Activated naive CD4-positive, alpha-beta T cell (primary cell): ENCODE measurements at places on chromosomes 3 and 15.

- no peak for DNase-seq
Observed at GRCh38 chr3:154496978-154497377, 67.0 kb upstream of the GPR149 start.

GRCh38 chr15:75049392-75049791, 26.0 kb downstream of the PPCDC start:
- DNase-seq = no peak

DNA sequence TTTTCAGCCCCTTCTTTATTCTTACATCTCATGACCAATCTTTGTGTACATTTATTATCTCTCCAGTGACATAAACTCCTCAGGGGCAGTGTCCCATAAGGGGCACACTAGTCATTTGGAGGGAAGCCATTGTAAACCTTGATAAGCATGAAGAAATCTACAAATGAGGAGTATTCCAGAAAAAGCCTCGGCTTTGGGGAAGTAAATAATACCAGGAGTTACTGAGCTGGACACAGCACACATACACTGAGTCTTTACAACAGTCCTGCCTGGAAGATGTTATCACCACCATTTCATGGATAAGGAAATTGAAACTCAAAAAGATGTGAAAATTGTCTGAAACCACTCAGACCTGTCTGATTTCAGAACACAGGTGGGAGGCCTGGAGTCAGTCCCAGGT, 15.4 kb upstream of the POLR2M start:
- DNase-seq = no peak

DNA sequence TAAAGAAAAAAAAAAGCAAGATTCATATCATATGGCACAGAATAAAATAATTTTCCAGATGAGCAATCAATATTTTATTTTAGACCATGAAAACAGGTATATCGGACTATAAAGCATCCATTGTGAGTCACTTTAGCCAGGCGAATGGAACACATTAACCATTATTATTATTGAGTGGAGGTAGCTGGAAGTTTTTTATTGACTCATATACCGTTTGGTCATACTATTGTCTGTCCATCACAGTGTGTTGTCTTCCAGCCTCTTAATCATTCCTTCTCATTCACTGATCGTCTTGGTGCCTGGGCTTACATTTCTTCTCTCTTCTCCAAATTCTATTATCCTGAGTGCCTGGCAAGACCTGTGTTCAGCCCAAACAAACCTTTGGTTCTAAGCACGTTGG, 634.8 kb downstream of the MECOM start:
- DNase-seq = no peak

GRCh38 chr3:56118968-56119367, 349.3 kb downstream of the ERC2 start:
- DNase-seq = no peak

GRCh38 chr3:100402891-100403290, 1.6 kb downstream of the LNP1 start:
- DNase-seq = no peak

DNA sequence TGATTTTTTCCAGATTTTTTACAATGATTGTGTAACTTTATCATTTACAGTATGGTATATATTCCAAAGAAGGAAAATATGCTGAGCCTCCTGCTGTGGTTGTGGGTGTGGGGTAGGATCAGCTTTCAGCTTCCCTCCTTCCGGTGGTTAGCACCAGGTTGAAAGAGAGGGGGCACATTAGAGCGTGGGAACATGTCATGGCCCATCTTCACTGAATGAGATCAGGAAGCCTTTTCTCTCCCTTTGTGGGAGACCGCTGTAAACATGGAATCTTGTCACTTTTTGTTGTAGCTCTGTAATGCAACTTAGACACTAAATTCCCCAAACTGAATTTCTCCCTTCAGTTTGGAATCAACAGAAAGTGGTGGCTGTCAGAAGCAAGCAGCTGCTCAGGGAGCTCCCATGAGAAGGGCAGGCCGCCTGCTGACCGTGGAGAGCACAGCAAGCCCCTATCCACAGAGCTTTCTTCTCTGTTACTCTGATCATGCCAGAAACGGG, 86.7 kb upstream of the LIMD1 start:
- no peak for DNase-seq

DNA sequence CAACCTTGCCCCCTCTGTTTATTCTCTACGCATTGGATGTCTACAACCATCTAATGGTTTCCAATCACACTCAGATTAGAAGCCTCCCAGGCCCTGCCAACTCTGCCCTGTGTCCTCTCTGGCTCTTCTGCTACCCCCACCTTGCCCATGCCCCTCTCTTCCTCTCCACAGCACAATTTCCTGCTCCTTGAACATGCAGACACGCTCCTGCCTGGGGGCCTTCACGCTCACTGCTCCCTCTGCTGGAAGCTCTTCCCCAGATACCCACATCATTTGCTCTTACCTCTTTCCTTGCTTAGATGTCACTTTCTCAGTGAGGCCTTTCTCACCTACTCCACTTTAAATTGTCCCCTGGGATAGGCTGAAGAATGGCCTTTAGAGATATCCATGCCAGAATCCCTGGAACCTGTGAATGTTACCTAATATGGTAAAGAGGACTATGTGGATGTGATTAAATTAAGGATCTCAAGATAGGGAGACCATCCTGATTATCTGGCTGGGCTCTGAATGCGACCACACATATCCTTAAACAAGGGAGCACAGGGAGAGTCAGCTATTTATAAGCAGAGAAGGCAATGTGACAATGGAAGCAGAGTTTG, 9.9 kb downstream of the KY start:
- DNase-seq = no peak

DNA sequence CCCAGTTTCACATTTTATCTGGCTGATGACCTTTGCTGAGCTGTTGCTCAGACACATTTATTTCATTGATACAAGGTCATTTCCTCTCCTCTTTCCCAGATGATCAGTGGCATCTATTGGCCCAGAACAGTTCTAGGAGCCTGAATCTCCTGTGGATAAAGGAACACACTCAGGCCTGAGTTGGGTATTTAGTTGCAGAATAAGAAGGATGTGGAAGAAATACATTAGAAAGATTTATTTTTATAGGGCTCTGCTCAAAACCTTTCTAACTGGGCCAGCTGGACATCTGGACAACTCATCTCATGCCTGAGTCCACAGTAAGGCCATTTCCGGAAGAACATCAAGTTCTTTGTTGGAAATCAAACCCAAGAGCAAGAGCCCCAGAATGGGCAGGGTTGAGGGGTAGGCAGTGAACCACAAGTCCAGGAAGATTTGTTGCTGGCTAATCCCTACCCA, 19.7 kb upstream of the MFGE8 start:
- no peak for DNase-seq

DNA sequence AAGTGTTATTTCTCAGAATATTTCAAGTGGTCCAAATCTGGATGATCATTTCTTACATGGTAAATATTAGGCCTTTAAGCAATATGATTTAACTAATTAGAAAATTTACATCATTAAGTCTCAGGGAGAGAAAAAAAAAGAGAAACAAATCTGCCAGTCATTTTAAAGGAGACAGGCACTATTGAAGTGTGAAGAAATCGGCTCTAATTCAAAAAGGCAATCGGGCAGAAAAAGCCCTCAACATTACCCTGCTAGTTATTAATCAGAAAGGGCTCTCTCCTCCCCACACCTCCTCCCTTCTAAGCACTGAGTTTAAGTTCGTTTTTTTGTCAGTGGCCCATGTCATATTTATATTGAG, 215.9 kb downstream of the MEIS2 start:
- no peak for DNase-seq

GRCh38 chr3:46667061-46667621, 26.3 kb downstream of the ALS2CL start:
- no peak for DNase-seq

- no peak for DNase-seq
Observed at GRCh38 chr3:57397175-57398026, 104.9 kb upstream of the ASB14 start.

DNA sequence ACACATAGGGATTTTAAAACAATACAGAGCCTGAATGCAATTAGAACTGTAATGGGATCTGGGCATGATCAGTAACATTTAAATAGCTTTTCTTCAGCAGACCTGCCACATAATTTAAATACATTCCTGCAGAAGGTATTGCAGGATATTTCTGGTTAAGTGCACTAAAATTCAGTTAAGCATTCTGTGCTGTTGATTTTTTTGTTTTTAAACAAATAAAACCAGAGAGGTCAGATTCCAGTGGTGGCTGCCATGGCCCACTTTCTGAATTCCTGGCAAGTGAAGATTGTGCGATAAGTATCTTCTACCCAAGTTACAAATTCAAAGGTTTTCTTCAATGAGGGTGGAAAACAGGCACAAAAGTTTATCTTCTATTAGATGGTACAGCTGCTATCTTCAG, 98.7 kb downstream of the RAP2B start:
- no peak for DNase-seq

- peak; percentile 28 for DNase-seq
Observed at GRCh38 chr15:88894819-88895767, at the start of gene HAPLN3. Gene HAPLN3, minus strand, starts transcription at chr15:88895544. Its CDS starts 8,246 bp downstream, at chr15:88887298.

GRCh38 chr3:125125821-125126245, 70.0 kb upstream of the HEG1 start:
- DNase-seq = no peak

- DNase-seq = no peak
Observed at GRCh38 chr3:30476368-30477084, 129.9 kb upstream of the TGFBR2 start.

DNA sequence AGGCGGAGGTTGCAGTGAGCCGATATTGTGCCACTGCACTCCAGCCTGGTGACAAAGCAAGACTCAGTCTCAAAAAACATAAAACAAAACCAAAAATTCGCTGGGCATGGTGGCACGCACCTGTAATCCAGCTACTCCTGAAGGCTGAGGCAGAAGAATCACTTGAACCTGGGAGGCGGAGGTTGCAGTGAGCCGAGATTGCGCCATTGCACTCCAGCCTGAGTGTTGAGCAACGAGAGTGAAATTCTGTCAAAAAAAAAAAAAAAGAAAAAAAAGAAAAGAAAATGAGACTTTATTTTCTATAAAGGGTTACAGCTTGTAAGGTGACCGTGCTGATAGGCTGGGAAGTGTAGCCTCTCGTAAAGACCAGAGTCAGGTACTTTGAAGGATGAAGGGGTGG, 6.0 kb upstream of the HACD3 start:
- DNase-seq = no peak

- no peak for DNase-seq
Observed at GRCh38 chr3:45816544-45816943, 20.2 kb upstream of the SLC6A20 start.

DNA sequence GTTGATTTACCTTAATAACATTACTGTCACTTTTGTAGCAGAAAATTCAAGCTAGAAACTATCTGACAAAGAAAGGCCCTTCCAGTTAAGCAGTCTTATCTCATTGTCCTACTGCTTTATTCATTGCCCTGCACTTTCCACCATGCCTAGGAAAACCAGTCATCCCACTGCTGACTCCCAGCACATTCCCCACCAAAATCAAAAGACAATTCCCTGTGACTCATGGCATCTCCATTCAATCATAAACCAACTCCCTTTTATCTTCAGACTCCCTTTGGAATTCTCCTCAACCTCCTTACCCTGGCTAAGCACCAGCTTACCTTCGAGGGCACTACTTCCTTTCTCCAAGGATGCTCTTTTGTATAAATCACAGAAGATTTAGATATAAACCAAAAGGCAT, 184.3 kb downstream of the PLCH1 start:
- no peak for DNase-seq

- no peak for DNase-seq
Observed at GRCh38 chr15:25774871-25775270, 88.3 kb downstream of the ATP10A start.

DNA sequence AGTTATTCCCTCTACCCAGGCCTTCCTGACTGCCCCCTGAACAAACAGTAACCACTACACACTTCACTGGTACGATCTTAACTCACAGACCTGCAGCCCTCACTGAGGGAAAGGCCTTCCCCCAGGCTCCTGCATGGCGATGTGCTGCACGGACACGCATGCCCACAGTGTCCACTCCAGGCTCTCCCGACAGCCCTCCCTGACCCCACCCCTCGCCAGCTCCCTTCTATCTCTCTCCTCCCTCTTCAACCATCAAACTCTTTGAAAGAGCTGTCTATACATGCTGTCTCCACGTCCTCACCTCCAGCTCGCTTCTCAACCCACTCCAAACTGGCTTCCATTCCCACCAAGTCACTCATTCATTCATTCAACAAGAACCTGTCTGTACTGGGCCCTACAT, 3.9 kb downstream of the SCN5A start:
- no peak for DNase-seq

DNA sequence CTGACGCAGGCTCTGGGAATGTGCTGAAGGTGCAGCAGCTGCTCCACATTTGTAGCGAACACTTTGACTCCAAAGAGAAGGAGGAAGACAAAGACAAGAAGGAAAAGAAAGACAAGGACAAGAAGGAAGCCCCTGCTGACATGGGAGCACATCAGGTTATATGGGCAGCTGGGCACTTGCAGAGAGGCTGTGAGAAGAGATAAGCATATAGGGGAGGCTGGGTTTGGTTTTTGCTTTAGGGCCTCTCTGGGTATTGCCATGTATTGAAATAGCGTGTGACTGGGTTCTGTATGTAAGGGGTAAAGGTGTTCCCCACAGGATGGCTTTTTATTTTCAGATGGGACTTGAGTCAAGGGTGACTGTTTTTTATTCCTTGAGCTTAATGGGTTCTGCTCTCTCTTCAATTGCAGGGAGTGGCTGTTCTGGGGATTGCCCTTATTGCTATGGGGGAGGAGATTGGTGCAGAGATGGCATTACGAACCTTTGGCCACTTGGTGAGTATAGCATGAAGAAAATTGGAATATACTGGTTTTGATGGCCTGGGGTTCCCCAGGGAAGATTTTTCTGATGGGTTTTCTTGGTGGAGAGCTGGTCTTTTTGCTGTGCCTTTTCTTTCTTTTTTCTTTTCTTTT, 7.4 kb downstream of the PSMD2 start:
- no peak for DNase-seq

- no peak for DNase-seq
Observed at GRCh38 chr15:56524915-56525314, 60.0 kb upstream of the MNS1 start.

DNA sequence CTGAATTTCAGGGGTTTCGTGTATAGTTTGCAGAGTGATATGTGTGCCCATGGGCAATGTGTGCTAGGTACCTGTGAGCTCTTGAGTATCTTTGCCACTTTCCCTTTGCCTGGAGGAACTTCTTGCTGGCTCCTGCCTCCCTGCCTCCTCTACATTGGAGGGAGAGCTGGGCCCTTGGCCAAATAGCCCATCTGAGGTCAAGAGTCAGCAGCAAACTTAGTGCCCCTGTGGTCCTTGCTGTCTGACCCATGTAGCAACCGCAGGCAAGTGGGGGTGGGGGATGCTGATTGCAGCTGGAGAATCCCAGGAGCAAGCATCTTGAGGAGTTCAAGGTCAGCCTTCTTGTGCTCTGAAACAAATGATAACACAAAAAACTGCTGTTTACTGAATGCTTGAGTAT, 5.4 kb upstream of the TBC1D21 start:
- no peak for DNase-seq

- DNase-seq = no peak
Observed at GRCh38 chr3:36210840-36211651, 169.3 kb upstream of the STAC start.

DNA sequence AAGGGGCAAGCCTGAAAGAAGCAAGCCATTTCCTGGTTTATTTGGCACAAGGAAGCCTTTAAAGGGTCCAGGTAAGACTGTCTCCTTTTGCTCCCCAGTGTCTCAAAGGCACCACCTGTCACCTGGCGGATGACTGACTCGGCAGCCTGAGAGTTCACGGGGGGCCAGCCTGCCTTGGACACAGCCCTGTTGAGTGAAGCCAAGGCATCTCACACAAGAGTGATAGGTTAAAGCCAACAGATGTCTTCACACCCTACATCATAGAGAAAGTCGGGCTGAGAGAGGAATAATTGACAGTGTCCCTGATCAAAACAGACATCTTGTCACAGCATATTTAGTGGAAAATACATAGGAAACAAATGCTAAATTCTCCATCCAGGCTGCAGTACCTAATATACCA, 28.2 kb upstream of the LIPC start:
- no peak for DNase-seq
